ENCODE measurements at places on chromosomes 11 and 22.

DNA sequence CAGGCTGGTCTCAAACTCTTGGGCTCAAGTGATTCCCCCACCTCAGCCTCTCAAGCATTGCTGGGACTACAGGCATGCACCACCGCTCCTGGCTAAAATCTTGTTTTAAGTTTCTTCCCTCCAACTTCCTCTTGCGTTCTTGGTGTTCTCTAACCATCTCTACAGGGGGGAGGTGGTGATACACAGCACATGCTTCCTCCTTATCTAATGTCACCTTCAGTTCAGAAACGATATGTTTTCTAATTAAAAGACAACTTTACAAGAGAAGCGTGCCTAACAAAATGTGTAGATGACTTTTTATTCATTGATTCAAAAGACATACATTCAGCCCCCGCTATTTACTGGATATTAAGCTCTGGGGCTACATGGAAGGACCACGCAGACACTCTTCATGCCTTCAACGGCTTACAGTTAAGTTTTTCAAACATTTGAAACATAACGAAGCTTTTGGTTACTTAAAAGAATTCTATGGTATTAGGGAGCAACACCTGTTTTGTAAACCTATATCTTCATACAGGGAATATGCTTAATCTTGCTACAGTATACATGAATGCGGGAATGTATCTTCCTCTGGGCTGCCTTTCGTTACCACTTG, 933 bp upstream of the DLAT start:
- no peak for DNase-seq

- DNase-seq, result no peak
Measured at GRCh38 chr11:116130122-116130521, 625.9 kb upstream of the CADM1 start.

DNA sequence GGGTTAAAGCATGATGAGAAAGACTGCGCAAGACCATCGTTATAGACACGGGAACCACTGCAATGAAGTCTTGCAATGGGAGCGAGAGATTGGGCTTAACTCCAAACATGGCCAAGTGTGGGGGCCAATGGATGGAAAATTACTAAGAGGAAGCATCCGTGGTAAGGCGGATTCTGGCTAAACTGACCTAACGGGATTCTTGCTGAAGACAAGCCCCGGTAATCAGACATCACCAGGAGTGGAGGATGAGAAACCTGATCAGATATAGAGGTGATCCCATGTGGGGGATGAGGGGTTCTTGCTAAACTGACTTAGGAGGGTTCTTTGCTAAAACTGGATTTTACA, 5.8 kb upstream of the SYNGR1 start:
- DNase-seq, result no peak

GRCh38 chr22:25120093-25120561, 79.5 kb upstream of the CRYBB3 start:
- DNase-seq, result no peak

- DNase-seq, result no peak
Measured at GRCh38 chr11:132943357-132943705, 589.0 kb downstream of the OPCML start.

DNA sequence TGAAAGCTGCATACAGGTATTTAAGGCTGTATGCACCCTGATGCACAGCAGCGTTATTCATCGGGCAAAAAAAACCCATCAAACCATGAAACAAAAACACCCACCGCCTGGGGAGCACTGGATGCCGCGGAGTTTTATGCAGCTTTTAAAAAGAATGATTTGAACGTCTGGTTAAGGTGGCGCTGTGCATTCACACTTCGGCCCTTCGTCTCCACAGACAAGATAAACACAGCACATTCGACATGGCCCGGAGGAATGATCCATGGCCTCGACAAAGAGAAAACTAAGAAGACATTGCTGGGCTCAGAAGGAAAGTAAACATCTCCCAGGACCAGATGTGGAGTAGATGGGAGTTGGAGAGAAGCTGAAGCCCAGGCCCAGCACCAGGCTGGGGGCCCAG, 40.8 kb upstream of the GAL start:
- peak; percentile 60 for DNase-seq

DNA sequence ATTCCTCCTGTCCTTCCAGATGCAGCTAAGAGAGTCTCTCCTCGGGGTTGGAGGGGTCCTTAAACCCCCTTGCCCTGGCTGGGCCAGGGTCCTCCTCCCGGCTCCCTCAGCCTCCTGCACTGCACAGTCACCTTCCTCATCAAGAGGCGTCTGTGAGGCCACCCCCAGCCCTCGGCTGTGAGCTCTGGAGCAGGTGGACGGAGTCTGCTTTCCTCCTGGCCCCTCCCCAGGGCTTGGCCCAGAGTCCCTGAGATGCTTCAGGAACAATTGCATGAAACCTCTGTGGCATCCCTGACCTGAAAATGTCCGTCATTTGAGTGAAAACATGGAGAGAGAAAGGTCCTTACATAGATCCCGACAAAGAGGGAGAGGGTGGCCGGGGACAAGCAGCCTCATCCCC, 6.7 kb upstream of the FGF3 start:
- DNase-seq, result no peak

- DNase-seq, result no peak
Measured at GRCh38 chr22:27676545-27677213, 124.9 kb downstream of the MN1 start.

DNA sequence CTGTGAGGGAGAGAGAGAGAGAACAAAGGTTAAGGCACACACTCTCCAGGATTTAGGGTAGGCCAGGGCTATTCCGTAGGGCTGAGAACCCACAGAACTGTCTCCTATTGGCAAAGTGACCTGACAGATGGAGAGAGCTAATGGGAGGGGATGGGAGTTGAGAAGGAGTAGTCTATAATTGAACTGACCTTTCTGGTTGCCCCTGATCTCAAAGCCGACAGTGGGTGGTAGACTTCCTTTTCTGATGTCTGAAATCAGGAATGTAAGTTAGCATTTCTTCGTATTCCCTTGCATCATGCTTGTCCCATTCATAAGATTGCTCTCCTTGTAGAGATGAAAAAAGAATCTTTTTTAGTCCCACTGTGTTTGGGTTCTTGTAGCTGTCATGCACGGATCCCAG, 210.1 kb downstream of the NTM start:
- no peak for DNase-seq

GRCh38 chr11:33262011-33262645, 4.9 kb downstream of the HIPK3 start:
- DNase-seq, result no peak

DNA sequence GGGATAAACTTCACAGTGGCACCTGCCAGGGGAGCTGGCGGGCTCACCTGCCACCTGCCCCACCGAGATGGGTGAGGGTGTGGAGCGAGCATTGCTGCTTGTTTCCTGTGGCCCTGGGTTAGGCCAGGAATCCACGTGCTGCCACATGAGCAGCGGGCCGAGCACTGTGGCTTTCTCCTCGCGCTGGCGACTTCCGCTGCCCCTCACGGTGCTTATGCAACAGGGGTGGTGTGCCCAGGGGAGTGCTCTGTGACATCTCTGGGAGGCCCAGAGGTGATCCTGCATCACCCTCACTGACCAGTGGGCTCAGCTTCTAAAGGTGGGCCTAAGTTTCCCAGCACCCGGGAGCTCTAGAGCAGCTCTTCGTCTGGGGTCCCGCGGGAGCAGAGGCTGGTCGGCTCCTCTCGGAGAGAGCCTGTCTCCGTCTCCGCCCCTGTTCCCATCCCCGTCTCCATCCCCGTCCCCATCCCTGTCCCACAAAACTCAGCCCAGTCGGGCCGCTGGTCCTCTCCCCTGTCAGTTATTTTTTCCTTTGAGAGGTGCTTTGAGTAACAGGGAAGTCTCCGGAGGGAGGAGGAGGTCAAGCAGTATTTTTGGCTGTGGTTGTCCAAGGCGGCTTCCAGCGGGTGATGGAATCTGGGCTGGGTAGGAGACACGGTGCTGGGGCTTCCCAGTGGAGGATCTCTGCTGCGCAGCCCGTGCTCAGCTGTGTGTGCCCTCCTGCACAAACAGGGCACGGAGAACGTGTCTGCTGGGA, 42.5 kb downstream of the AP2A2 start:
- DNase-seq, result no peak

DNA sequence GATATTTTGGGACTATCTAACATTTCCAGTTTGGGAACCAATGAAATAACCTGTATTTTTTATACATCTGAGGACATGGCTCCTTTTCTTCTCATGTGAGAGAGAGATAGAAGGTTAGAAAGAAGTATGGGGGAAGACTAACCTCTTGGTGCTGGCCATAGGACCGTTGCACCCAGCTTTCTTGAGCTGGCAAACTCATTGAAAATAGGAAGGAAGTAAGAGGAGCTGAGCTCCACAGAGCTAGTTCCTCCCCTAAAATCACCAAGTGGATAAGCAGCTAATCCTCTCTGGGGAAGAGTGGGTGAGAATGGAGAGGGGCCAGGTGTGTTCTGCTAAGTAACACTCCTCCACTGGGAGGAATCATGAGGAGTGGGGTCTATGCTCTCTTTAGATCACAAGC, 387.4 kb upstream of the CADM1 start:
- DNase-seq, result no peak

- DNase-seq, result no peak
Measured at GRCh38 chr11:95734009-95734572, 55.5 kb downstream of the FAM76B start.

DNA sequence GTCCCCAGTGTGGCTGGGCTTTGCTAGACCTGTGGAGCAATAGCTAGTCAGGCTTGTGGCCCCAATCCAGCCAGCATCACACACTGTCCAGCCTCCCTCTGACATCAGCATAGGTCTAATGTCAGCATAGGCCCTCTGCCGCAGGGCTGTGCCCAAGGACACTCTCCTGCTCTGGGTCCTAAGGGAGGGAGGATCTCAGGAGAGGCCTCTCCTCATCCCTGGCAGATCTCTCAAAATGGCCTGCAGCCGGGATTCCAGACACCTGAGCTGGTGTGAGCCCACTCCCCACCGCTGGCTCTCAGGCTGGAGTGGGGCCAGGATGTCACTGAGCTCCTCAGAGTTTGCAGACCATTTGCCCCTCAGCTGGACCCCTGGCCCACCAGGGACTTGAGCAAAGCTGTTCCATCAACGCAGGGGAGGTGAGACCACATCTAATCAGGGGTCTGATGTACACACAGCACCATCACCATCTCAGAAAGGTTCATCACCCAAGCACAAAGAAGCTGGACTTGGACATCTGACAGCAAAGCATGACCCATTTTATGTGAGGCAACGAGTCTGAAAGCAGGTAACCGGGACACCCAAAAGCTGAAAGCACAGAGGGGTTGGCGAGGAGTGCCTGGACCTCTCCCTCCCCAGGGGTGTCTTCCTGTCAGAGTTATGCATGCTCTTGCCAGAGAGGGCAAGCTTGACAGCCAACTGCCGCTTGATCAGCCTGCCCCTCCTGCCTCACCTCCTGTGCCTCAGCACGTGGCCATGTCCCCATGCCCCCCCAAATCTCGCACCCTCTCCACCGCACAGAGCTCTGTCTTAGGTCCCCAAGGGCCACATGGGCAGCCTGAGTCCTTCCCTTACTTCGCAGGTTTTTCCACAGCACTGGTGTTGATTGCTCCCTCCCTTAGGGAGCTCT, 69.7 kb upstream of the SEPTIN5 start:
- DNase-seq, result no peak

DNA sequence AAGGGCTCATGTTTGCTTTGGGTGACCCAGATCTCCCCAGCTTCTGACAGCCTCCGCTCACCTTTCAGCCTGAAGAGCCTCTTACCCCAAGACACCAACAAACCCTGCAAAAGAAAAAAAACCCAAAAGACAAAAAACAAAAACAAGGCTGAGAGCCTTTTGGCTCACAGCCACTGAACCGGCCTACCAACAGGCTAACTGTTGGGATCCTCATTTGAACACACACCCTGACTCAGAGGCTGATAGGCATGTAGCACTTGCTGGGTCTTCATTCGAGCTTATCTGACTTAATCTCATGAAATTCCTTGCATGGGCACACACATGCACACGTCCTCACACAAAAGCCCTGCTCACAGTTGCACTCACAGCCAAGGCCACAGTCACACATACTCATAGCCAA, 22.9 kb upstream of the TSKU start:
- DNase-seq, result no peak

GRCh38 chr22:34878171-34878570, 187.8 kb upstream of the ISX start:
- DNase-seq, result no peak

- no peak for DNase-seq
Measured at GRCh38 chr11:69839516-69839915, 20.3 kb upstream of the FGF3 start.

- no peak for DNase-seq
Measured at GRCh38 chr11:126489836-126490660, 134.6 kb downstream of the ST3GAL4 start.

- DNase-seq, result no peak
Measured at GRCh38 chr11:83317757-83318690, 31.9 kb upstream of the CCDC90B start.

- no peak for DNase-seq
Measured at GRCh38 chr11:103433386-103434072, 324.3 kb downstream of the DYNC2H1 start.

GRCh38 chr11:66015936-66016792, 4.4 kb downstream of the CST6 start:
- no peak for DNase-seq

GRCh38 chr11:1157645-1158591, at the start of gene MUC5AC:
TSS of gene MUC5AC (plus strand) at chr11:1157953. CDS start at chr11:1158000, 47 bp downstream.
- no peak for DNase-seq

DNA sequence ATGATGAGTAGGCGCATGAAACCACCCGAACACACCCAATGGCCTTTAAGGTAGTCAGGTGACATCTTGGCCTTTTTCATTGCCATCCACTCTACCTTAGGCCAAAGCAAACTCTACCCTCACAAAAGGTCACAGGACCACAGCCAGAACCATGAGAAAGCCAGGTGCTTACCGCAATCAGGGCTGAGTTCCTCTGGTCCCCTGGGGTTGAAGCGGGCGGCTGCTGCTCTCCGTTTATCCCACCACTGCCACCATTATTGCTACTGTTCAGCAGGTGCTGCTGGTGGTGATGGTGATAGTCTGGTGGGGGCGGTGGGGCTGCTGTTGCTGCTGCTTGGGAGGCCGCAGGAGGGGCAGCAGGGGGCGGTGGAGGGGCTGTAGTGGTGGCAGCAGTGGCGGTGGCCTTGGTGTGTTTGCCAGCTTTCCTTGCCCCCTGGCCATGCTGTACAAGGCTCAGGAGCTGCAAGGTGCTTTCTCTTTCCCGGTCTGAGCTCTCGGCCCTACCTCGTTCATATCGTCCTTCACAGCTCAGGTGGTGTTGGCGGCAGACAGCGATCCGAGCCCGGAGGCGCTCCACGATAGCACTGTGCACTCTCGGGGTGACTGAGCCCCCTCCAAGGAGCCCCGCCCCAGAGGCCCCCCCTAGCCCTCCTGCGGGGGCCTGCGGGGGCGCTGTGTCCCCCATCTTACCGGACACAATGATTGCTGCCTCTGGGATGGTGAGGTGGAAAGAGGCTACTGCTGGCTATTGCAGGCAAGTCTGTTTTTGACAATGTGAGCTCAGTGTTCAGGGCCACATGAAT, 1.6 kb downstream of the MAML2 start:
- DNase-seq, result no peak

DNA sequence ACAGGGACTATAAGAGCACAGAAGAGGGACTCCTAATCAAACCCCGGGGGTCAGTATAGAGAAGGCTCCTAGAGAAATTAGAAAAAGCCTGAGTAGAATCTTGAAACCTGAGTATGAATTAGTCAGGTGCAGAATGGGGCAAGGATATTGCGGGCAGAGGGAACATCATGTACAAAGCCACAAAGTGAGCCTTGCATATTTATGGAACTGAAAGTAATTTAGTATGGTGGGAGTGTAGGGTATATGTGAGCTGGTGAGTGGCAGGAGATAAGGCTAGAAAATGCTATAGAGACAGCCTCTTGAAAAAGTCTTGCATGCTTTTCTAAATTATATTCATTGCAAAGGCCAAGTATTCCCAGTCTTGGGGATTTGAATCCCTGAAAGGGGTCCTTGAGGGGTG, 93.7 kb downstream of the STIM1 start:
- DNase-seq, result no peak
